ENCODE measurements at places on chromosomes 2 and 18.

DNA sequence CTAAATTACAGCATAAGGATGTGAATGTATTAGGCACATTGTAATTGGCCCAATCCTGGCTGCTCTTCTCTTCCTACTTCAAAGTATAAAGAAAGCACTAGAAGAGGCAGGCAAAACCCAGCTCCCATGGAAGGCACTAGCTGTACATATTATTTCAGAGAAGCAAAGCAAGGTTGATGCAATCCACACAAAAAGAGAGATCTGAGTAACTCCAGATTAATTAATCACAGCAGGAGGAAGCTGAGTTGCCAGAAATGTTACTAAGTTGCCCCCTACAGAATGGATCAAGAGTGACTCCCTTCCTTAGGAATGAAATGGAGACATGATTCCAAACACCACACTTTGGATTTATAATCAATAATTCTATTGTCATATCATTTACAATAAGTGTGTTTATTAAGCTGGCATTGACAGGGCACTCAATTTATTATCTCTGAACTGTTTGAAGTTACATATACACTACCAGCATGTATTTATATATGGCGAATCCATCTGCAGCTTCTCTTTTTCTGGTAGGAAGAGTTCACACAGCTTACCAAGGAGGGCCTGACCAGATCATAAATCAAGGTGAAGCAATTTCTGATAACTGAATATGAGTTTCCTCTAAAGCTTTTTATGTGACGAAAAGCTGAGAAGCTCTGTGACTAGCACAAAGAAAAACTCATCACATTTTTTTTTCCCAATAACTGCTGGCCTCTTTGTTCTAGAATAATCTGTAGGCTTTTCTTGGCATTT lies 393.1 kb upstream of the LYPD1 start:
- no peak for DNase-seq

- DNase-seq: no peak
Observed at GRCh38 chr2:182144041-182144775, 158.6 kb downstream of the PPP1R1C start.

DNA sequence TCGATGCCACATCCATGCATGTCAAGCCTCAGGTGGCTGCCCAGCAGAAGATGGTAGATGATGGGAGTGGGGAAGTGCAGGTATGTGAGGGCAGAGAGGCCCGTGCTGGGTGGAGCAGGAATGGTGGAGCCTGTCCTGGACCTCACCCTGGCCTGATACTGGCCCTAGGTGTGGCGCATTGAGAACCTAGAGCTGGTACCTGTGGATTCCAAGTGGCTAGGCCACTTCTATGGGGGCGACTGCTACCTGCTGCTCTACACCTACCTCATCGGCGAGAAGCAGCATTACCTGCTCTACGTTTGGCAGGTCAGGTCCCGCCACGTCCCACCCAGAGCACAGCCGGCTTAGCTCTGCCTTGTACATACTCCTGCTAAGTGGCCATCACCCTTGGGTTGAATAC lies 13.0 kb downstream of the VIL1 start:
- no peak for DNase-seq

DNA sequence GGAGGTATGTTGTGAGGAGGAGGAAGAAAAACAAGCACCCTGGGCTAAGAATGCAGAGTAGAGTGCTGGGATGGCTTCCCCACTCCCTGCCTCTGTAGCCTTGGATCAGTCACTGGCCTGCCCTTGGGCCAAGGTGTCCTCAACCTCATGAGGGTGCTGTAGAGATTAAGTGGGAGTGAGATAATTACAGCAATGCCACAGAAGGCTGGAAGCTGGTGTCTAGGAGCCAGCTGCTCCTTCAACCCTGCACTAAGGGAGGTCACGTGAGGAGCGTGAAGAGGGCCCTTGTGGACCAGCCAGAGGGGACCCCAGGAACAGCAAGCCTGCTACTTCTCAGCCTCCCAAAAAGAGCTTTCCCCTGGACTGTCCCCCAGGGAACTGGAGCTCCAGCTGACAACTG lies 95.2 kb downstream of the TTC32 start:
- DNase-seq: no peak

- DNase-seq: no peak
Observed at GRCh38 chr2:100130595-100131391, 11.6 kb downstream of the AFF3 start.

DNA sequence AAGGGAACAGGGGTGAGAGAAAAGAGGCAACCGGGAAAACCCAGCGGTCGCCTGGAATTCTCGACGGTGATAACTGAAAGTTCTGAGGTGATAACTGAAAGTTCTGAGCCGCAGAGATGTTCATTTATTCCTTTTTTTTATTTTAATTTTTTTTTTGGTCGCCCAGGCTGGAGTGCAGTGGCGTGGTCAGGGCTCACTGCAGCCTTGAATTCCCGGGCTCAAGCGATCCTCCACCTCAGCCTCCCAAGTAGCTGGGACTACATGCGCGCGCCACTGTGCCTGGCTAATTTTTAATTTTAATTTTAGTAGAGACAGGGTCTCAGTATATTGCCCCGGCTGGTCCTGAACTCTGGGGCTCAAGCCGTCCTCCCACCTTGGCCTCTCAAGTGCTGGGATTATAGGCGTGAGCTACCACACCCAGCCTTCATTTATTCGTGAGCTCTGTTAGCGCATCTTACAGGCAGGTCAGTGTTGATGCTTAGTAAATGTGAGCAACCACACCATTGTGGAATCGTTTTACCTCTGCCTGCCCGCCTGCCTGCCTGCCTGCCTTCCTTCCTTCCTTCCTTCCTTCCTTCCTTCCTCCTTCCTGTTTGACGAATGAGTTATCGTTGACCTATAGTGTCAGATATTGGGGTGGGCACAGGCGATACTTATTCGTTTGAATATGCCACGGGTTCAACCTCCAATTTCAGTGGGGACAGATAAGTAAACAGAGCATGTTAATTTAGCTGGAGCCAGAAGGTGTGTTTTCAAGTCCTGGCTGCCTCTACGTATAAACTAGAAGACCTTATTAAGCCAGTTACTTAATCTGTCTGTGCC lies 557 bp upstream of the E2F6 start:
- DNase-seq: peak; percentile 3

- DNase-seq: no peak
Observed at GRCh38 chr2:61937886-61938285, 32.4 kb downstream of the COMMD1 start.

DNA sequence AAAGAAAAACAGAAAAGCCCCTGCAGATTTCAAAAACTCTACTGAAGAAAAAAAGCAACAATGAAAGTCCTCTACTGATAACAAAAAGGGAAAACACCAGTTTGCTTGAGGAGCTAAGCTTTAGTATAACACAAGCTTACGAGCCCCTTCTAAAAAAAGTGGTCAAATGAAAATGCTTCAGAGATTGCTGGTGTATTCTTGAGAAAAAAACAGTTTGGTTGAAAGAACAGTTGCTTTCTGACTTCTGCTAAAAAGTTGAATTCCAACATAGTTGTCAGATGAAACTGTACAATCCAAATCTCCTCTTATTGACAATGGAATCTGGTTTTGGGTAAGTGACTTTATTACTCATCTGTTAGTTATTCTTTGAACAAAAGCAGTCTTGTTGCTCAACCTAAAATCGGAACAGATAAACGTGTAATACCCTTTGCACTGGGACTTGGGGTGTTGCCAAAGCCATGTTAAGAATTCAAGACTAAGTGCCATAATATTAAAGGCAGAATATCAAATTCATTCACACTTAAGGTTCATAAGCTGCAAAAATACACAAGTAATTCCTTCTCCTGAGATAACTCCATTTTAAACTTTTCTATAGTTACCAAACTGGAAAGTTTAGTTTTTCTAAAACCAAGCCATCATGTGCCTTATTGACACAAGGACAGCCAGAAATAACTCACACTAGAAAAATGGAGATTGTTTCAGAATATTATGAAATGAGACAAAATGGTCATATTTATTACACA lies 45.3 kb upstream of the SPAG16 start:
- DNase-seq: no peak

DNA sequence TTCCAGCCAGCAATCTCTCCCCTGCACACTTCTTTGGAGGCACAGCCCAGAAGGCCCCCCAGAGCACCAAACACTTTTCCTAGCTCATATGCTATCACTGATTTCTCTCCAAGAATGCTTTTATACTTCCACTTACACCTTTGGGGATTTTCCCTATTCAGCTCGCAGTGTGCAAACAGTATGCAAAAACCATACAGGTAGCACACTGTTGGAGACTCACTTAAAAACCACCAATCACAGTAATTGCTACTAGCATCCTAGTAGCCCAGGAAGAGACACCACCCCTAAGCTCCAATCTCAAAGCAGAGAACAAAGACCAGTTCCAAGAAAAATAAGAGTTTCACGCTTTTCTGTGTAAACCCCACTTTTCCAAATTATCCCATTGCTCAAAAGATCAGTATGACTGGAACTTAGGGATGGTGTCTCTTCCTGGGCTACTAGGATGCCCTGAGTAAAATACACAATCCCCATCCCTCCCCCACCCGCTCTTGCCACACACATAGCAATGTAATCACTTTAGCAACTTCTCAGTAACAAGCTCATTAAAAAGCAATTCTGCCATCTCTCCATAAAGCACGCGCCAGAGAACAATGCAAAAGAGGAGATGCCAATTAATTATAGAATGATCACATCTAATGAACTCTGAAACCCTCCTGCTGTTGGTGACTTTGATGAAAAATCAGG lies 43.0 kb downstream of the KLF7 start:
- no peak for DNase-seq
